Uterine smooth muscle cell (primary cell): ENCODE measurements at places on chromosomes 13 and 19. TPM values are rescaled to one million over a fixed set of nuclear protein-coding genes. Genes with fewer than 3 reads are reported as not detected.

GTF2F1 gene
- total RNA-seq, result 56.7 and 57.9 TPM in 2 replicates

SLC35E1 gene
- 24.1 and 31.1 TPM in 2 replicates for total RNA-seq

PCCA gene
- 30.3 and 38.0 TPM in 2 replicates for total RNA-seq

ICAM5 gene
- 1.8 and 4.6 TPM in 2 replicates for total RNA-seq

APOC4 gene
- not detected in 2 replicates for total RNA-seq

CYP4F11 gene
- not detected in 2 replicates for total RNA-seq
